Stimulated activated CD4-positive, alpha-beta T cell treated with anti-CD3 and anti-CD28 coated beads, Interleukin-15, amount 100 ng/mL, for 48 hours (primary cell): ENCODE measurements at places on chromosomes 11 and 22.

DNA sequence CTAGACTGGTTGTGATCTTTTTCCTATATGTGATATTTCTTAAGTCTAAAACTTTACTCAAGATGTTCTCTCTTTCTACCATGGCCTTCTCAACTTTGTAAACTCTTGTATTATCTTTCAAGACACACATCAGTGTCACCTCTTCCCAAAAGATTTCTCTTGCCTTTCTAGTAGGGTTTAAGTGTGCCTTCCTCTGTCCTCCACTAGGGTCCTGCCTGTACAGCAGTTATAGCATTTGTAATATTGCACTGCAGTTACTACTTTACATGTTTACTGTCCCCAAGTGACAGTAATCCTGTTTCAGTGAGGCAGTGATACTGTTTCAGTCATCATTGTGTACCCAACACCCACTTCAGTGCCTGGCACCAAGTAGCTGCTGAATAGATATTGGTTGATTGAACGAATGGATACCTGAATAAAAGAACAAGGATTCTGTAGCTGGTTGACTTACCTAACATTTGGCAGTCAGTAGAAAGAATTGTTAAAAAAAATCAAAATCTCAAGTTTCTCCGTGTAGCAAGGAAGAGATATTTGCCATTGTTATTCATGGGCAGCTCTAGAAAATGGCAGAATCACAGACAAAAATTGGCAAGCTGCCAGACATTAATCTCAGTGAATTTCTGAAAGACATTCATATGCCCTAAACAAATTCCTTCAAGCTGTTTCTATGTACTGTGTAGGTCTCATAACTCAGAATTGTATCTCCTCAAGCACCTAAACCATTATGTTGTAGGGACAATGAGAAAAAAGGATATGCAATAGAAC is 79.4 kb downstream of the RBMXL2 start:
- no peak for DNase-seq

GRCh38 chr11:79609511-79609910 is 168.7 kb upstream of the TENM4 start:
- no peak for DNase-seq

GRCh38 chr11:61687420-61687819 is 7.2 kb downstream of the DAGLA start:
- DNase-seq: no peak

DNA sequence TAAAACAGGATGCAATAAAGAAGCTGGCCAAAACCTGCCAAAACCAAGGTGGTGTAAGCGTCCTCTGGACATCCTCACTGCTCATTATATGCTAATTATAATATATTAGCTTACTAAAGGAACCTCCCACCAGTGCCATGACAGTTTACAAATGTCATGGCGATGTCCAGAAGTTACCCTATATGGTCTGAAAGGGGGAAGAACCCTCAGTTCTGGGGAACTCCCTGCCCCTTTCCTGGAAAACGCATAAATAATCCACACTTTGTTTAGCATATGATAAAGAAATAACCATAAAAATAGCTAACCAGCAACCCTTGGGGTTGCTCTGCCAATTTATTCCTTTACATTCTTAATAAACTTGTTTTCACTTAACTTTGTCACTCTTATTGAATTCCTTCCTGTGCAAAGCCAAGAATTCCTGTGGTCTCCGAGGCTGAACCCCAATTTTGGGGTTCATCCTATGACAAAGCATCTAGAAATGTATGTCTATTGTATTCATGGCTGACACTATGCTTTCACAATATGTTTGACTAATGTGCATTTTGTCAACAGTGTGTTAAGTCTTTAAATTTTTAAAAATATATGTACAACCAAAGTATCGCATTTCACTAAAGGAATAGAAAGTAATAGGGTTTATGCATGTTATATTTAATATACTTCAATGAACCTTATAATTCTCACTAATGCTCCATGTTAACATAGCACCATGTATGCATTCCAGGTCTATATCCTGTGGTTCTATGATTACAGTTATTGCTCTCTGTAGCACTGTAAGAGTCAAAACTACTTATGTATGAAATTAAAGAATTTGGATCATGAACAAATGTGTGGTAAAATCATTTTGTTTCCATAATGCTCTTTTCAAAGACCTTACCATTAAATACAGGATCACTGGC is 25.1 kb downstream of the LGR4 start:
- no peak for DNase-seq

- no peak for DNase-seq
Observed at GRCh38 chr11:130454491-130455252, 6.2 kb downstream of the ADAMTS15 start.

DNA sequence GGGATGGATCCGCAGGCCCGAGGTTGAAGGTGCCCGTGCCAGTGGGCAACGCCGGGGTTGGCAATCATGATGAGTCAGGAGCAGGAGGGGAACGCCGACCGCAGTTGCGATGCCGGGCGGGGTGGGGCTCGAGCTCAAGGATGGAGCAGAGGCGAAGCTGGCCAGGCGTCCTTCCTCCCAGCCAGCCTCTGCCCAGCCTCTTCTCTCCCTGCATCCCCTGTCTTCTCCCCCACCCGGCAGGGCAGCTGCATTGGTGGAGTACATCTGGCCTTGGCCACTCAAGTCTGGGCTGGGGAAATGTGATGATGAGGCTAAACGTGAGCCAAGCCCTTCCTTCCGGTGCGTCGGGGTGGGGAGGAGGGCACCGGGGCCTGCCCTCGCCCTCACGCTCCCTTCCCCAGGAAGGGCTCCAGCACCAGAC is 3.9 kb downstream of the IFITM10 start:
- DNase-seq: no peak

DNA sequence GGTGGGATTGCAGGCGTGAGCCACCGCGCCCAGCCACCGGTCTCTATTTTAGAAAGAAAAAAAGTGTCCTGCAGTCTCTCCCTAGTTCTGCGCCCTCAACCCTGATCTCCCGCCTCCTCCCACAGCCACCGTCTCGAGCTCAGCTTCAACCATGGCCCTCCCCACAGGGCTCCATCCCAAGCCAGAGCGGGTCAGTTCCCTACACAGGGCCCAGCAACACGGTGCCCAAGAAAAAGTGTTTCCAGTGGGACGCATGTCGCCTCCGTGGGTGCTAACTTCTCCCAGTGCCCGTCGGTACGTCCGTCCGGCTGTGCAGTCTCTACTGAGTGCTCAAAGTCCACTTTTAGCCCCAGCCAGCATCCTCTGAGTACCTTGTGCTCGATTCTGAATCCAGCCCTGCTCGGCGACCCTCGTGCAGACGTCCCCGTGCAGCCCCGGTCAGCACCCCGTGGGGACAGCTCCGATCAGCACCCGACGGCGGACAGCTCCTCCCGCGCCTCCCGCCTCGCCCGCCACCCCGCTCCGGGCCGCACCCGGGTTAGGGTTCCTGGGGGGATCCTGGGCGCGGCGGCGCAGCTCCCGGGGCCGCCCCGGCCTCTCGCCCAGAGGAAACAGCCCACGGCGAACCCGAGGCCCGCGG is 657 bp upstream of the MAPK8IP2 start:
- DNase-seq: peak; percentile 39

DNA sequence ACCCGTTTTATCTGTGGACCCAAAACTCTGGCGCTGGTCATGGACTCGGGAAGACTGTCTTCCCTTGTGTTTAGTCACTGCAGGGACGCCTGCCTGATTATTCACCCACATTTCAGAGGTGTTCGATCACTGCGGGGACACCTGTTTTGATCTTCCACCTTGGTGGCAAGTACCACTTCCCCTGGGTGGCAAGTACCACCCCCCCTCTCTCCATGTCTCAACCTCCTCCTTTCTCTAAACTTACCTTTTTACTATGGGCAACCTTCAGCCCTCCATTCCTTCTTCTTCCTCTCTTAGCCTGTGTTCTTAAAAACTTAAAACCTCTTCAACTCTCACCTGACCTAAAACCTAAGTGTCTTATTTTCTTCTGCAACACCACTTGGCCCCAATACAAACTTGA is 1.9 kb upstream of the NDUFC2 start:
- DNase-seq: no peak

GRCh38 chr22:49503896-49504521 is 323.7 kb downstream of the BRD1 start:
- no peak for DNase-seq

DNA sequence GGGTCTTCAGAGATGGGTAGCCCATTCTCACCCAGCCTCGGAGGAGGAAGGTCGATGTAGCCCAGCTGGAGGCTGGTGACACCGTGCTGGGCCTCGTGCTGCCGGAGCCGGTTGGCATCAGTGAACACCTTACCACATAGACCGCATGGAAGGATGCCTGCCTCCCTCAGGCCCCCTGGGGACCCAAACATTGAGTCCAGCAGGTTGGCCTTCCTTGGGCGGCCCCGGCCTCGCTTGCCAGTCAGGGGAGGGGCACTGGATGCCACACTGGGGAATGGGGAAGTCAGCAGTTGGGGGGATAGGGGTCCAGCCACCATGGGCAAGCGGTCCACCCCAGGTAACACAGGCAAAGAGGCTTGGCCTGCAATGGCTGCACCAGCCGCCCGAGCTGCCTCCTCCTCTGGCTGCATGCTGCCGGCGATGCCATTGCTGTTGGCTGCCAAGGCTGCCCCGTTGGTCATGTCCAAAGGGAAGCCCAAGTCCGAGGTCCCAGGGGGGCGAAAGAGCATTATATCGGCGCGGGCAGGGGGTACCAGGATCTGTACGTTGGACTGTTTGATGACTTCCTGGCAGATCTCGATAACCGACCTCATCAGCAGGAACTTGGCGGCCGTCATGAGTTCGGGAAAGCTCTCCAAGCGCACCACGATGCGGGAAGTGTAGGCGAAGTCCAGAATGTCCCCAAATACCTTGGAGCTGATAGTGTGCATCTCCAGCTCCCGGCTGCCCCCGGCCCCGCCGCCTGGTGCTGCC is 1.4 kb downstream of the PATZ1 start:
- no peak for DNase-seq

- DNase-seq: no peak
Observed at GRCh38 chr22:46052801-46053562, 76.0 kb upstream of the WNT7B start.

GRCh38 chr11:17637901-17638300 is 81.5 kb upstream of the MYOD1 start:
- DNase-seq: no peak

GRCh38 chr11:96384156-96384555 is 5.6 kb downstream of the CCDC82 start:
- DNase-seq: no peak

DNA sequence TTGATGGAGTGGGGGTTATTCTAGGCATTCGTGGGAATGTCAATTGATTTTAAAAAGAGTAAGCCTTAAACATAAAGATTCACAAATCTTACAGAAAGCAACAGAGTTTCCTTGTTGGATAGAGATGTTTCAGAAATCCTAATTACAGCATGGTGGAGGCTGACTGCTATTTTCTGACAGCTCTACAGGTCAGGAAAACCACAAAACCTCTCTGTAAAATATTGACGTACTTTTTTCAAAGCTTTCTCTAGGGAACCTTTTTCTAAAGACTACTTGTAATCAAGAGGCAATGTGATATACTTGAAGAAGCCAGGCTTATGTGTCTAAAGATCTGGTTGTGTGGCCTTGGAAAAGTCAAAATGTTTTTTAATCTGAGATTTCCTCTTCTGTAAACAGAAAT is 9.1 kb upstream of the OR8B8 start:
- DNase-seq: no peak

DNA sequence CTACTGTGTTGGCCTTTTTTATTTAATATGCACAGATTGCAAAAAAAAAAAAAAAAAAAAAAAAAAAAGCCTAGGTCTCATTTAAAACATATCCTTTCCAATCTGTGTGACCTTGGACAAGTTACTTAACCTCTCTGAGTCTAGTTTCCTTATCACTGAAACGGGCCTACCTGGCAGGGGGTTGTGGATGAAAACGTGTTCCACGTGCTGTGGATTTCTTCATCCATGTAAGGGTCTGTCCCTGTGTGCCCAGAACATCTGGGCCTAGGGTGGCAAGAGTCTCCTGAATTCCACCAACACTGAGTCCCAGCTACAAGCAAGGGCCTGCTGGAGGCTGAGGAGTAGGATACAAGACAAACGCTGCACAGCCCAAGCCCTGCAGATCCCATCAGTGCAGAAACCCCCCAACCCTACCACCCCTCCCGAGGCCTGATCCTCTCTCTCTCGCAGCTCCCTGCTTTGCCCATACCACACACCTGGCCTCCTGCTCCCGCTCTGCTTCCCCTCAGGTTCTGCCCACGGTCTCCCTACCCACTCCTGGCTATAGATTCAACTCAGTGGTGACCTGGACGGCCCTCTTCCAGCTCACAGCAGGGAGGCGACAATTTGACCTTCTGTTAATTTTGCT is 4.7 kb upstream of the GNAZ start:
- DNase-seq: no peak

DNA sequence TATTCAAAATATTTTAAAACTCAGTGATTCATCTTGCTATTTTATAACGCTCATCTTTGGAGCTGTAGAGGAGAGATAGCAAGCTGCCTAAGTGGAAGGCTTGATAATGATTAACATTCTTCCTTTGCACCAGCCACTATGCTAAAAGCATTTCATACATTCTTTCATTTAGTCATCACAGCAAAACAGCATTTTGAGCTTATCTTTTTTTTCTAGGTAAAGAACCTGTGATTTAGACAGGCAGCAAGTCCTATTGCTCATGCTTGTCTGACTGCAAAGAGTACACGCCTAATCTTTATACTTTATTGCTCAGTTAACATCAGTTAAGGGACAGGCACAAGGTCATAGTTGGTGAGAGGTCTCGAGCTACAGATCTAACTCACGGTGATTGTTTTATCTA is 713.1 kb upstream of the ARHGAP42 start:
- no peak for DNase-seq

DNA sequence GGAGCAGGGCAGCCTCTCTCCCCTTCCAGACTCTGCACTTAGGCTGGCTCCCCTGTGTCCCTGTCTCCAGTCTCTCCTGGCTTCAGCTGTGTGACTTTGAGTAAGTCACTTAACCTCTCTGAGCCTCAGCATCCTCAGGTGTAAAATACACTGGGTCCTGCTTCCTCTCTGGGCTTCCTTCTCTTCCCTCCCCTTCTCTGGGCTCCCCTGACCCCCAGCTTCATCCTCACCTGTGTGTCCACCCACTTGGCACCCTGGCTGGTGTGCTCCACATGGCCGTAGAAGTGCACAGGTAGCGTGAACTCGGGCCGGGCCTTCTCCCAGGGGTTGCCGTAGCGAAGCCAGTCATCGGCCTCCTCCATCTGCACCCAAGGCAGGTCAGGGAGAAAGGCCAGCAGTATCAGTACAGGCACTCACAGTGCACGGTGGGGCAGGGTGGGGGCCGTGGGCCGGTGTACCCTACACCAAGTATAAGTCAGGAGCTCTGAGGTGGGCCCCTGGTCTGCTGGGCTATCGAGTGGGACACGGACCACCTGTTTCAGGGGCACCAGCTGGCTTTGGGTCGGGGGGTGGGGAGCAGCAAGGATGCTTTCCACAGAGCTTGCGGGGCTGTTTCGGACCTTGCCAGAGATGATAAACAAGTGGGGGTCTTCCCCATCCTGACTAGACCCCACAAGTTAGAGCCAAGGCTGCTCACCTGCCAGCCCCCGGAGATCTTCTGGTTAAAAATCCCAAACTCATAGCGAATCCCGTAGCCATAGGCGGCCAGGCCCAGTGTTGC is 2.0 kb downstream of the PYGM start:
- no peak for DNase-seq

GRCh38 chr11:5928271-5928670 is 13.8 kb upstream of the OR56A3 start:
- no peak for DNase-seq
